ENCODE measurements at places on chromosomes 5 and 9. TPM values are rescaled to one million over a fixed set of nuclear protein-coding genes. Genes with fewer than 3 reads are reported as not detected.
A peak's percentile ranks its signal among the peaks of the same experiment; 100 is the strongest.

NR4A3 gene
- 0.18 TPM for total RNA-seq

- H3K36me3 ChIP-seq: no peaks in the 10 kb centered on the region
- H3K27ac ChIP-seq: no peak overlapping the region
- no peaks in the 10 kb centered on the region for H3K4me1 ChIP-seq
- no peak for DNase-seq
Observed at GRCh38 chr9:114902786-114903524, 27.4 kb downstream of the TNFSF8 start.

GRCh38 chr9:11928871-11929321 lies 764.3 kb upstream of the TYRP1 start:
- no peaks in the 10 kb centered on the region for H3K4me1 ChIP-seq
- no peaks in the 10 kb centered on the region for H3K36me3 ChIP-seq
- H3K27ac ChIP-seq: no peak overlapping the region
- no peak overlapping the region for H3K4me3 ChIP-seq
- H3K27me3 ChIP-seq: no peaks in the 10 kb centered on the region
- no peak for DNase-seq

ADGRD2 gene
- not detected for total RNA-seq

DNA sequence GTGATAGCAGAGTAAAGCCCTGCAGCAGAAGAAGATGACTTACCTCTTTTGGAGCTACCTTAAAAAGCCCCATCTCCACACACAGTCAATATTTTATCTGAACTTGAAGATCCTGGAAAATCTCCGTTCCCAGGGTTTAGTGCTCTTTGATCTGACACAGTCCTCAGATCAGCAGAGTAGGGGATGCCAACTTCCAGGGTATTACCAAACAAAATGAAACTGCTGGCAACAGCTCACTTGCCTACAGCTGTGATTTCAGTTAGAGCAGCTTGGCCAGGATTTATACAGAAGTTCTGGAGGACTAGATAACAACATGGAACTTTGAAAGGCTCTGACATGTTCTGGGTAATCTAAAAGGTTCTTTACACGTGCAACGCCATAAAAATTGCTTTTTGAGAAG lies 1537.8 kb upstream of the ACO1 start:
- no peak overlapping the region for H3K27ac ChIP-seq
- H3K4me1 ChIP-seq: no peaks in the 10 kb centered on the region
- H3K27me3 ChIP-seq: no peaks in the 10 kb centered on the region
- H3K36me3 ChIP-seq: no peaks in the 10 kb centered on the region
- no peak overlapping the region for H3K4me3 ChIP-seq

GRCh38 chr5:75236322-75237316 lies at the start of gene ANKRD31:
ANKRD31 (minus strand) TSS chr5:75236878; CDS start chr5:75236686, 192 bp downstream.
- no peaks in the 10 kb centered on the region for H3K4me1 ChIP-seq
- peak; percentile 83 for DNase-seq
- no peaks in the 10 kb centered on the region for H3K36me3 ChIP-seq
- peaks cover 1% of the 10 kb centered on the region for H3K27me3 ChIP-seq
- H3K4me3 ChIP-seq: peak within 1 kb of the TSS; percentile 88
- H3K27ac ChIP-seq: no peak within 1 kb of the TSS

SLC34A3 gene
- not detected for total RNA-seq

- DNase-seq: no peak
- H3K27ac ChIP-seq: no peak overlapping the region
- H3K27me3 ChIP-seq: peaks cover 5% of the 10 kb centered on the region
- H3K4me3 ChIP-seq: no peak overlapping the region
- no peaks in the 10 kb centered on the region for H3K4me1 ChIP-seq
Observed at GRCh38 chr9:133773889-133774655, 35.9 kb upstream of the SARDH start.

GRCh38 chr5:109467058-109467457 lies 57.3 kb upstream of the PJA2 start:
- no peaks in the 10 kb centered on the region for H3K36me3 ChIP-seq
- no peak overlapping the region for H3K27ac ChIP-seq
- peaks cover 2% of the 10 kb centered on the region for H3K4me1 ChIP-seq
- DNase-seq: no peak
- H3K27me3 ChIP-seq: peaks cover 1% of the 10 kb centered on the region

DNA sequence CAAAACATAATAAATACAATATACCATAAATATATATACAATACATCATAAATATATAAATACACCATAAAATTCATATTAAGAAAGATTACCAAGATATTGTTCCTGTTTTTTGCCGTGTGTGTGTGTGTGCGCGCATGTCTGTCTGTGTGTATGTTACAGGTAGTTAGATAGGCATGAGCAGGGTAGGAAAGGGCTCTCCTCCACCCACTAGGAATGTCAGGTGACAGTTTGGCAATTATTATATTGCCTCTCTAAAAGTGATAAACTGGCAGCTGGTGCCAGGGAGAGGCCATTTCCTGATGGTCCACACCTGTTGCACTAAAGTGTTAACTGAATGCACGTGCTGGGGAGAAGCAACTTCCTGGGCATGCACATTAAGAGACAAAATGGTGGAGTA lies 232.8 kb downstream of the ADAMTS6 start:
- H3K36me3 ChIP-seq: no peaks in the 10 kb centered on the region
- no peak overlapping the region for H3K27ac ChIP-seq
- H3K4me1 ChIP-seq: peaks cover 6% of the 10 kb centered on the region
- peaks cover 2% of the 10 kb centered on the region for H3K27me3 ChIP-seq
- DNase-seq: no peak
- no peak overlapping the region for H3K4me3 ChIP-seq

DNA sequence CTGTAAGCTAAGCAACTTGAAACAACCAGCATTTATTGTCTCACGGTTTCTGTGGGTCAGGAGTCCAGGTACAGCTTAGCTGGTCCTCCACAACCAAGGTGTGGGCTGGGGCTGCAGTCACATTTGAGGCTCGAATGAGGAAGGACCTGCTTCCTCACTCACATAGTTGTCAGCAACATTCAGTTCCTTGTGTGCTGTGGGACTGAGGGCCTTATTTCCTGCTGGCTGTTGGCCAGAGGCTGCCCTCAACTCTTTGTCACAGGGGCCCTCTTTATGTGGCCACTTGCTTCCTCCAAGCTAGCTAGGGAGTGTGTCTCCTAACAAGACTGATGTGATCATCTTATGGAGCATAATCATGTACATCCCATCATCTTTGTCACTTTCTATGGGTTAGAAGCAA lies 29.2 kb upstream of the SEMA4D start:
- H3K27me3 ChIP-seq: peaks cover 3% of the 10 kb centered on the region
- no peak overlapping the region for H3K27ac ChIP-seq
- peaks cover 27% of the 10 kb centered on the region for H3K4me1 ChIP-seq
- no peaks in the 10 kb centered on the region for H3K36me3 ChIP-seq

GRCh38 chr9:72983512-72984225 lies 30.8 kb upstream of the ALDH1A1 start:
- H3K4me1 ChIP-seq: no peaks in the 10 kb centered on the region
- no peak overlapping the region for H3K27ac ChIP-seq
- no peaks in the 10 kb centered on the region for H3K36me3 ChIP-seq

DNA sequence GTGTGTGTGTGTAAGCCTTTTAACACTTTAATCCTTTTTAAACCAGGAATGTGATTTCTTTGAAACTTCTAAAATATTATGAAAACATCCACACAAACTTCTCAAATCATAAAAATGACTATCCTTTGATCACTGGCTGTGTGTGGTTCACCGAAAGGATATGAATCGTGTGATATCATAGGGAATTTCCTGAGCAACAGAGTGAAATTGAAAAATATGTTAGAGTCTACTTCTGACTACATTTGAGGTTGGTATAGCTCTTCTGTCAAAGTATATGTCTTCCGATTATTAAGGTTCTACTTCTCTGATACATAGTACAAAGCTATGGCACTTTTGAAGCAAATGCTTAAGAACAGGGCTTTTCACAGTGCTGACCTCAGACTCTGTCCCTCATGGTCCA lies 40.3 kb downstream of the RGMB start:
- no peaks in the 10 kb centered on the region for H3K4me1 ChIP-seq
- no peaks in the 10 kb centered on the region for H3K27me3 ChIP-seq
- no peak overlapping the region for H3K27ac ChIP-seq
- H3K36me3 ChIP-seq: no peaks in the 10 kb centered on the region

FOXD4L4 gene
- 0.13 TPM for total RNA-seq

DNA sequence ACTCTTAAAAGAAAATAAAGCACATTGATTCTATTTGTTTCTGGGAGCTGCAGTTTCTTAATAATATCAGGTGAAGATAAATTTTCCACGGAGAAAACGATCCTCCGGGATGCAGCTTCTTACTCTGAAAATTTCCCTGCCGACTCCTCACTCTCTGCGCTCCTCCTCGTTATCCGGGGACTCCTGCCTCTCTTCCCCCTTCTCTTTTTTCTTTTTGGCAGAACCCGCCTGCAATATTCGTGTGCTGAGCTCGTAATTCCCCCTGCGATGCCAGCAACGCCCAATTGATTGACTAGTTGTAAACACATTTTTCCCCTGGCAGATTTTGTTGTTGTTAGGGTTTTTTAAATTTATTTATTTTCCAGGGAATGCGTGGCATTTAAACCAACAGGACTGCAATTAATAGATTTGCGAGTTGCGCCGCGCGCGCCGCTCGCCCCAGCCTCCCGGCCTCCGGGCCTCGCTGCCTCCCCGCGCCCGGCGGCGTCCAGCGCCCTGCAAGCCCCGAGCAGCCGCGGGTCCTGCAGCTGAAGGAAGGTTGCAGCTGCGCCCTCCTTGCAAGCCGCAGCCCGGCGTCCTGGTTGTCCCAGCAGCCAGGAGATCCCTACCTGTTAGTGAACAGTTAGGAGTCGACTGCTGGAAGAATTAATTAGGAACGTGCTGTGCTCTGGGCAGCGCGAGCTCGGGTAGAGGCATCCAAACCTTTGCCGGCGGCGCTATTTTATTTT lies 2.2 kb downstream of the NTNG2 start:
- peak overlapping the region; percentile 32 for H3K4me3 ChIP-seq
- H3K36me3 ChIP-seq: no peaks in the 10 kb centered on the region
- peaks cover 17% of the 10 kb centered on the region for H3K27me3 ChIP-seq
- H3K27ac ChIP-seq: no peak overlapping the region
- no peak for DNase-seq

EDIL3 gene
- total RNA-seq: 74.6 TPM

ACTBL2 gene
- total RNA-seq: not detected

GRCh38 chr5:36089989-36090388 lies 23.3 kb upstream of the UGT3A2 start:
- H3K27ac ChIP-seq: peak overlapping the region; percentile 2
- no peaks in the 10 kb centered on the region for H3K4me1 ChIP-seq
- H3K36me3 ChIP-seq: no peaks in the 10 kb centered on the region
- H3K4me3 ChIP-seq: no peak overlapping the region

Measured in endothelial cell (in vitro differentiated cells).